Pancreas (tissue), 10 donors: ENCODE measurements at places on chromosomes 1 and 21.

DNA sequence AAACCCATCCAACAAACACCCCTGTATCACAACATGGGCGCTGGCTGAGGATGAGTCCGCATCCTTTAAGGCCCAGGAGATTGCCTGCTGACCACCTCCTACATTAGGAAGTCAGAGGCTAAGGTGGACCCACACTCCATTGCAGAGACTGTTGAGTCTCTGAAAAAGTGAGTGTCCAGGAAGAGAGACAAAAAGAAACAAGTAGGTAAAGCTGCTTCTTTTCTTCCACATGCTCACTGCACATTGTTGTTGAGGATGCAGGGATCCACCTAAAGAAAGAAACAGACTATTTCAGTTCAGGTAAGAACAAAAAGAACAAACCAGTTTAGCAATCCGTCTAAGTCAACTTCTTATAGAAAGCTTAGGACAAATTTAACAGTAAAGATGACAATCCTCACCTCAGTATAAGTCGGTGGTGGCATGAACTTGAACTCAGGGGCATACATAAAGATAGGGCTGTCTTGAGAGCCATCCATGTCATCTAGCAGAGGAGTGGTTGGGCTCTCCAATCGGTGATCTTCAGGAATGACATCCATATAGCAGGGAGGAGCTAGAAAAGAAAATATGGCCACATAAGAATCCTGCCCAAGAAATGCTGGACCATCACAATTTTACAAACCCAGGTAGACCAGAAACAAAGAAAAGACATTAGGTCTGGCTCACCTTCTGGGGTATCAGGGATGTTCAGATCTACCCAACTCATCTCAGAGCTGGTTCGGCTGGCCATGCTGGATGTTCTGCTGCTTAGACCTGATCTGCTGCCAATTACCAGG lies 2.6 kb downstream of the TXNIP start:
- DNase-seq = no peak

DNA sequence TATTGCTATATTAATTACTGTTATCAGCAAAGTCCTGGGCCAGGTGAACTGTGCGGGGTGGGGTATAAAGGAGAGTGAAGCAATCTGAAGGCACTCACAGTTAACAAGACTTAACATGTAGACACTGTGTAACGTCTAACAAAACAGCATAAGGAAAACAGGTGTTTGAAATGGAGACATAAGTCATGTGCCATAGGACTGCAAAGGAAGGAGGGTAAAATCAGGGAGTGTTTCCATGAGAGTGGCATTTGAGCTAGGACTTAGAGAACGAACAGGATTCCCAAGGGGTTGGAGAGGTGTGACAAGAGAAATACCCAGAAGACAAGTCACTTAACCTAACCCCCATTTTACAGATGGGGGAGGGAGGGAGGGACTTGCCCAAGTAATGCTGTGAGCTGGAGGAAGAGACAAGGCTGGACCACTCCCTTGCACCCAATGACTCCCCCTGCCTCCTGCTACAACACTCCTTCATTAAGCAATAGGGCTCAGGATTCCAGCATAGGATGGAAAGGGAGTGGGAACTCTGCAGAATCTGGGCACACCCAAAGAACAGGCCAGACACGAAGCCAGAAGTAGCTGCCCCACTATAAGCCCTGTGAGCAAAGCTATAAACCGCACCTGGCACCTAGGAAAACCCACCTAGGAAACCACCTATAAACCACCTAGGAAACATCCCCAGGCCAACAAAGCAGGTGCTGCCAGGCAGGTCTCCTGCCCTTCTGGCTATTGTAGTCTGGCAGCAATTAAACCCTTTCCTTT lies 6.6 kb downstream of the PEF1 start:
- no peak for DNase-seq

- DNase-seq = no peak
These were observed 51.2 kb downstream of the DNTTIP2 start for GRCh38 chr1:93827633-93828366.

- DNase-seq = no peak
These were observed 31.8 kb downstream of the SDCCAG8 start for GRCh38 chr1:243287652-243288051.

GRCh38 chr1:209416716-209417115 lies 166.8 kb upstream of the CAMK1G start:
- DNase-seq = no peak

- DNase-seq = no peak
These were observed 31.3 kb downstream of the NEK7 start for GRCh38 chr1:198187973-198188588.
